ENCODE measurements at places on chromosomes 12 and 14.

DNA sequence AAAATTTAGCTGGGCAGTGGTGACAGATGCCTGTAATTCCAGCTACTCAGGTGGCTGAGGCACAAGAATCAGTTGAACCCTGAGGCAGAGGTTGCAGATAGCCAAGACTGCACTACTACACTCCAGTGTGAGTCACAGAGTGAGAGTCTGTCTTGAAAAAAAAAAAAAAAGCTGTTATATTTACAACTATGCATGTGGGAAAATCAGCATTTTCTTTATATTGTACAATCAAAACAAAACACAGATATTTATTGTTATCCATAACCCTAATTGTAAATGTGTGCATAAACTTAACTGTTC lies 12.5 kb downstream of the C1R start:
- no peak for DNase-seq

- no peak for DNase-seq
Measured at GRCh38 chr12:101891462-101891971, 14.1 kb downstream of the DRAM1 start.

- no peak for DNase-seq
Measured at GRCh38 chr12:32105986-32106516, 596 bp upstream of the BICD1 start.

DNA sequence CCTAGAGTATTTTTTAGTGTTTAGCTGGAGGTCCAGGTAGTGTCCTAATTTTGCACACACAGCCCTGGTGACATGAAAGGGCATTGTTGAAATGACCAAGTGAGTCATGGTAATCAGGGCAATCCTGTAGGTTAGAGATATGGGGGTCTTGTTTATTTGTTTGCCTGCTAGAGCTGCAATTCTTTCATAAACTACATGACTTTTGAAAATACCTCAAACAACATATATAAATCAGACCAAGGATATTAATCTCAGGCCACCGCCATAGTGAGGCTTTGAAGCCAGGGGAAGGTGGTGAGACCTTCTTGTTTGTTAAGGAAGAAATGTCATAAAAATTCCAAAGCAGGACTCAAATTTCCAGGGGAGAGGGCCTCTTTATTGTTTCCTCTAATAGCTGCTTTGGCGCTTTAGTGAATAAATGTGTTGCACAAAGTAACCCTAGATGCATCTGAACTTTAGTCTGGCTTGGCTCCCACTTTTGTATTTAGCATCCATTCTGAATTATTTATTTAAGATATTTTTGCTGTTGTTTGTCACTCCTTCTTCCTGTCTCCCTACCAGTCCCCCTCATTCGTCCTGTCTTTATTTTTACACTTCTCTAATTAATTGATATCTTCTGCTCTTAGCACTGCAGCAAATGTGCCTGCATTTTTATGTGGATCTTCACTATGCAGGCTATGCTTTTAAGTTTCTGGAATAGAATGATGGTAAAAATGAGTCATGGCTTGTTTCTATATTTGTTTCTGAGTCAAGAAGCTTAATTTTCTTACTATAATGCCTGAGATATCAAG lies 430.3 kb downstream of the RAD51B start:
- DNase-seq = no peak

DNA sequence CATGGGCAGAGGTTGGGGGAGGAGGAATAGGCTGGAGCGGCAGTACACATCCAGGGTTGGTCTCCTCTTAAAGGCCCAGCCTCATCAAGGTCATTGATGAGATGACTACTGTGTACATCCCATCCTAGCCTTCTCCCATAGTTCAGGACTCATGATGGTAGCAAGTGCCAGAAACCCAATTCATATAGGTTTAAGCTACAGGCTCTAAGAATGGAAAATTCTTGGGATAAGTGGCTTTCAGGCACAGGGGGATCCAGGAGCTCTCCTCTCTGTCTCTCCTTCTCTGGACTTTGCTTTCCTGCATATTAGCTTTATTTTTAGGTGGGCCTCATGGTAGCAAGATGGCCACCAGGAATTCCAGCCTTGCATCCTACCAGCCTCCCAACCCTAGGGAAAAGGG lies 6.3 kb downstream of the SDSL start:
- DNase-seq = no peak

- DNase-seq = no peak
Measured at GRCh38 chr12:92546635-92547348, 156.0 kb upstream of the PLEKHG7 start.

DNA sequence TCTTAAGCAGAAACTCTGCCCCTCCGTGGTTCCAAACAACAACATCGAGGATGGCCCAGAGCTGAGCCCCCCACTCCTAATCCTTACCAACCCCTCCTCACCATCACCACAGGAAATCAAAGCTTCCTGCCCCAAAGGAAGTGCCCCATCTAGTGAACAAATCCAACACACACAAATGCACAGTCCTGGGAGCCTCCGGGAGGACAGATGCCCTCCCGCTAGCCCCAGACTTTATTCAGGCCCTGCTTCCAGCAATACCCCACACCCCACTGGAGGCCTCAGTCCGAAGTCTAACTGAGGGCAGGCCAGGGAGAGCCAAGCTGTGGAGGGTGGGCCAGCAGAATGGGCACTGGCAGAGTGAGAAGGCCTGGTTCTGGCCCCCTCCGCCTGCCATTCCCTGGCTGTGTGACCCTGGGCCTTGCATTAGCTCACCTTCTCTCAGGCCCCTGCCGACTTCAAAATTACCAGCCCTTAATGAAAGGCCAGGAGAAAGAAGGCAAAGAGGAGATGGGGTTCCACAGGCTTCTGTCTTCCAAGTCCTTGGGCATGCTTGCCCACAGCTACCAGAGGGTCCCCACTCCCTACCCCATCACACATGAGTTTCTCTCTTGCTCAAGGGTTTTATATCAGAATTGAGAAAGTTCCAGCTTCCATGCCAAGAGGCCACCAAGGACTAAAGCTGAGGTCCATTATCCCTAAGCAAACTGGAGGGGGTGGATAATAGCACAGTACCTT lies 2.3 kb downstream of the HDAC7 start:
- DNase-seq = no peak

GRCh38 chr12:132287391-132288238 lies 41.8 kb downstream of the GALNT9 start:
- no peak for DNase-seq

GRCh38 chr14:76386944-76387782 lies 11.2 kb downstream of the ESRRB start:
- peak; percentile 21 for DNase-seq

DNA sequence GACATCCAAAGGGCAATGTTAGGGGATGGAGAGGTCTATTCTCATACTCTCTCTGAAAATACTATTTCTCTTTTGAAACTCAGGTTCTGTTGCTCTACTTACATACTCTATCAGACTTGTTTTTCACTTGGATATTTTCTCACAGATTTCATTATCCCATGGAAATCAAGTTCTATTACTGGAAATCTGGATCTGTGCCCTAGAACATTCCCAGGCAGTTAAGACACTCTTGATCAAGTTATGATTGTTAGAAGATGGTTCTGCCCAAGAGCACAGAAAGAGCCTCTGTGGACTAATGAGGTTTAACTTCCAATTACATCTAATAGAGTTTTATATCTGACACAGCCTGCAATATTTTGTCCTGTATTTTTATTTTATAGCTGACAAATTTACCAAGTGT lies 591.0 kb upstream of the ATP2B1 start:
- no peak for DNase-seq

GRCh38 chr12:57157588-57158173 lies 10.3 kb upstream of the LRP1-AS start:
- no peak for DNase-seq

DNA sequence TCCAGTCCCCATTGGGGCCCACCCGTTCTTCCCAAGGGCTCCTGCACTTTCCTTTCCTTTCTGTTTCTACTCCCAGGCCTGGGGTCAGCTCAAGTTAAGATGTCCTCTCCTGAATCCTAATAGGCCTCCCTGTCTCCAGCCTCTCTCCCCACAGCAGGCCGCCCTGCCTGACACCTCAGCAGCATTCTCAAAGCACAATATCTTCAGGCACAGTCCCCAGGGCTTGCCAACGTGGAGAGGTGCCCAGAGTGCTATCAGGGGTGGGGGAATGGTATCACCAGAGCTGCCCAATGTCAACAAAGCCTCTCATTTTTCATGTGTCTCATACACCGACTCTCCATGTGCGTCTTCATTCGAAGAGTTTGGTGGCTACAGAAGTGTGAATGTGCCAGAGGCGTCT lies 123.0 kb downstream of the FOXN3 start:
- DNase-seq = no peak

DNA sequence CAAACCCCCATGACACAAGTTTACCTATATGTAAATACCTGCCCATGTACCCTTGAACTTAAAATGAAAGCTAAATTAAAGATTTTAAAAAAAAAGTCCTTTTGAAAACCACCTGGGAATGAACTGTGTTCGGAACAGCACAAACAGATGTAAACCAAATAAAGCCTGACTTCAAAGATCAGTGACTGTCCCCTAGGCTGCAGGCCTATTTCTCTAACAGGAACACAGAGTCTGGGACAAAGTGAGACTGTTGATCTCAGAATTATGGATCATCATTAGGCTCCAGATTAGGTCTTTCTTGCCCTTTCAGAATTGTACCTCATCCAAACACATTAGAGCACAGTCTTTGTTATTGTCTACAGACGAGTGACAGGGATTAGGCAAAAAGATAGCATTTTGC lies 54.6 kb downstream of the PAH start:
- DNase-seq = no peak

DNA sequence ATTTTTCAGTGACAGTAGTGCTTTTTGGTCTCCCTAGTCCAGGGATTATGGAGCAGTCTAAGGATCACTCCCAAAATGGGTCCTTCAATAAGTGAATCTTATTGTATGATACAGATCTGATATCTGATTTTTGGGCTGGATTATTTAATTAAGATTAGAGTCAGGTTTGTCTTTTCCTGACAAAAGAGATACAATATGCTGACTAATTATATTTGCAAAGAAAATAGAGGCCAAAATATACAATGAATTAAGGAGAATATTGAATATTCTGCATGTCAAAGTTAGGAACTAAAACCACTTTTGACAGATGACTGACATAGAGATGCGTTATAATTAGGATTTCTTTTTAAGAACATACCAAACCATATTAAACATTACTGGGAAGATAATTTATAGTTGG lies 175.2 kb downstream of the FOXG1 start:
- no peak for DNase-seq

DNA sequence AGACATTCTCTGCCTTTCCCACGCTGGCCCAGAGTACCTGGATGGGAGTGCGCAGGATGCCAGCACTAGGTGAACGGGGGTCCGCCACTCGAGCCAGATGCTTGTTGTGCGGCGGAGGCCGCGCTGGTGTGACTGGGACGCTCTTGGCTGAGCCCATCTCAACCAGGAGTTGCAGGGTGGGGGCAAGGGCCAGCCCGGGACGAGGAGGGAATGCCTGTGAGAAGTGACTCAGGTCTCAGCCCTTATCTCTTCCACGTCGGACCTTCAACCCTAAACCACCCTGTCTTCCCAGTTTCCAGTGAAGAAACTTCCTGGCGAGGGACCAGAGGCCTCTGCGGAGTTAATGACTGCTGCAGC lies 312 bp downstream of the CDCA3 start:
- DNase-seq = no peak

GRCh38 chr12:26773313-26774104 lies 59.5 kb downstream of the ITPR2 start:
- no peak for DNase-seq

DNA sequence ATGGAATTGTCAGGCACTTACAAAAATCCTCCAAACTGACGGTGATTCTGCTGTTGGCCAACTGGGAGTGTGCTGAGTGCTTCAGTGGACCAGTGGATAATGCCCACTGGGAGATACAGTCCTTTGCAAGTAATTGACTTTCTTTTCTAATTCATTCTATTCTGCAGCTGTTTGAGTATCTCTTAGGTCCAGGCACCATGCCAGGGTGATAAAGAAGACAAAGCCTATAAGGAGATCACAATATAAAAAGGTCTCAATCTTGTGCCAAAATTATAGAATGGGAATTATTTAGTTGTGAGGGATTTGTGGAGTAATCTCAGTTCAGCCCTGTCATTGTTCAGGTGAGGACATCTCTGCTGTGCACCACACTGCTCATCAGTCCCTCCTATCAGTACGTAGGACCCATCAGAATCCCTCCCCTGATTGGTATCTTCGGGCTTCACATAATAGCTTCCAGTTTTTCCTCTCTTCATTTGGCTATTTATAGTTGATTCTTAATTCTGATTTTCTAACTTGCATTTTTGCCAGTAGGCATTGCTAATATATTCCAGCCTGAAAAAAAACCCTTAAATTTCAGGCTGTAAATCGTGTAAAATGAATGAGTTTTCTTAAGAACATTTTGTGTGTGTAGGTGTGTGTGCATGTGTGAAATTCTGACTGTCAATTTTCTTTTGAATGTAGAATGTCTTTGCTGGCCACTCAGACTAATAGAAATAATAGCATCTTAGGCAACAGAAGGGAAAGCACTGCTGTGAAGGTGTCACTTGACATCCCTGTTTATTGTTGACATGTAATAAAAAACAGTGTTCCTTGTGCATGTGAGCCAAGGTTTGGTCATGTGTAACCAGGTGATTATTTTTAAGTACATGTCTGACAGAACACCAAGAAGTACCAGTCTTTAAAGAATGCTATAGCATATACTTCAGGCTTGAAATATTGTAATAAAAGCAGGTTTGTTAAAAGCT lies 457.6 kb upstream of the RGS6 start:
- DNase-seq = peak; percentile 31

DNA sequence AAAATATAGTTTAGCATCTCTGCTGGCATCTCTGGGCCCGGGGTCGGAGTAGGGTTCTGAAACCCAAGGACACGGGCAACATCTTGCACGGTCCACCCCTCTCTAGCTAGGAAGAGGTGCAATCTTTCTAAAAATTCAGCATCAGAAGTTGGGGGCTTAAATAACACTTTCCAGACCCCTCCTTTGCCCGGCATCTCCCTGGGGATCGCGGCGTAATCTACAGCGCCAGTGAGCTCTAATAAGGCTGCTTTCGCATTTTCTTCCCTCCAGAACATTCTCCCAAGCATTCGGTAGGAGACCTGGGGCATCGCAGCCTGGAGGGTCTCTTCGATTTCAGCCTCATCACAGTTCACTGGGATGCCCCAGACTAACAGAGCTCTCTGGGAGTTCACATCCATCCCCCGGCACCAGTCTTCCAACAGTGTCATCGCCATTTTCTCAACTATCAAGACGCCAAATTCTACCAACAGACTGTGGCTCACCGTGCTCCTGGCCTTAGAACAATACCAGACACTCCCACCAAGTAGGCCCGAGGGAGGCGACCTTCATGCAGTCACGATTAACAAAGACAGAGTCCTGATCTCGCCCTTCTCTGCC lies 880 bp downstream of the PNMA1 start:
- DNase-seq = no peak

- no peak for DNase-seq
Measured at GRCh38 chr12:78490861-78491260, 373.7 kb upstream of the SYT1 start.

- no peak for DNase-seq
Measured at GRCh38 chr14:71620401-71620800, 311.8 kb upstream of the RGS6 start.

DNA sequence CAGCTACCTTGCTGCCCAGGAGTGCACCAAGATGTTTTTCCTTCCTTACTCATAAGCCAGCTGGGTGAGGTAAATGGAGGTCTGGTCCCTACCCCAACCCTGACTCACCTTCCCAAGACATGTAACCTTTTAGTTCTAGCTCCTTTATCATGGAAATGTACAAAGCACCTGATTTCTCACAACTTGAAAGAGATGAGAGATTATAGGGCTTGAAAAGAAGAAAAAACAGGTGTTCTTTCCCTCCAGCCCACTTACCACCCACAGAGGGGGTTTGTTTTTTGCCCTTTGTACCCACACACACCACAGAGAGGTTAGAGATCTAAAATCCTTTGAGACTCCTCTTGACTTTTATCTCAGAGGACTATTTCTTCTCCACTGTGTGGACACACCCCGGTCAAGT lies 21.1 kb downstream of the PLXNC1 start:
- DNase-seq = no peak

- DNase-seq = no peak
Measured at GRCh38 chr14:70009961-70010360, 130.7 kb downstream of the SMOC1 start.

Measured in SHP77 treated with DMSO at 0.1 percent for 48 hours (cell line).